ENCODE measurements at places on chromosomes 3 and 15.

DNA sequence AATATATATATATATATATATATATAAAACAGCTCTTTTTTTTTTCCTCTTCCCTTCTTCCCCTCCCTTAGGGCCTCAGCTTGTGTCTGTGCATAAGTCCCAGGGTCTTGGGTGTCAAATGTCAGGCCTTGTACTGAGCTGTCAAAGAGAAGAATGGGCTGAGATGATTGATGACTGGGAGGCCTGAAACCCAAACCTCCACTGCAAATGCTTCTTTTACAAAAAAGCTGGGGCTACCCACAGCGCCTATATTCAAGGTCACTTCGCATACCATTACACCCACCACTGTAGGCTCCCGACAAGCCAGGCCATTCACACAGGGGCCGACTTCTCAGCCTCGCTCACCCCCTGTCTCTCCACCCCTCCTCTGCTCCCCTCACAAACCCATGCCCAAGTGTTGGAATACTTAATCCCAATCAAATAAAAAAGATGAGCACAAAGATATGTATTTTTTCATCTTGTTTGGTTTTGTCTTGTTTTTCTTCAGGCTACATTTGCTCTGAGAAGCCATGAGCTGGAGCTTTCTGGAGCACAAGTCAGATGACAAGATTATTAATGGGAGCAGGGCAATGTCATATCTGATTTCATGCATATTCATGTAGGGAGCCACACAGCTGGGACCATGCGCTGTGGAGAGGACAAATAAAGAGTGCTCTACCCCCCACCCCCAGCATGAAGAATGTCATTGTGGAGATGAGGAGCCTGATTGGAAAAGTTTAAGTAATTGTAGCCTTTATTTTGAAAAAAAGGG is 614.4 kb upstream of the NR2F2 start:
- DNase-seq: no peak

GRCh38 chr3:183357564-183358079 is 70.8 kb downstream of the MCF2L2 start:
- peak; percentile 87 for DNase-seq

DNA sequence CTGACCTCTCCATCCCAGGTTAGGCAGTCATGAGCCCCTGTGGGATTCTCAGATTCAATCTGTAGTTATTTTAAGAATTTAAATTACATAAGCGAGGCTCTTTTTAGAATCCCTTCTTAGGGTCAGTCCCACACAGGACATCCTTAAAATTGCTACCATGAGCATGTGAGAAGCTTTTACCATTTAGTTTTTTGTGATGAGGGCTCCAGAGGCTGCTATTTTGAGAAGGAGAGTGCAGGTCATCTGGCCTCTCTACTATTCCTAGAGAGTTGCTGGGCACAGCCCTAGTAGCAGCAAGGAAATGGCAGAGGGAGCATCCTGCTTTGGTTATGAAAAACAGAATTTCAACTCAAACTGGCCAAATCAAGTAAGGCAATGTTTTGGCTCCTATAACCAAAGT is 13.6 kb upstream of the CADPS start:
- DNase-seq: no peak

GRCh38 chr3:135871311-135871710 is 94.2 kb upstream of the PPP2R3A start:
- no peak for DNase-seq

DNA sequence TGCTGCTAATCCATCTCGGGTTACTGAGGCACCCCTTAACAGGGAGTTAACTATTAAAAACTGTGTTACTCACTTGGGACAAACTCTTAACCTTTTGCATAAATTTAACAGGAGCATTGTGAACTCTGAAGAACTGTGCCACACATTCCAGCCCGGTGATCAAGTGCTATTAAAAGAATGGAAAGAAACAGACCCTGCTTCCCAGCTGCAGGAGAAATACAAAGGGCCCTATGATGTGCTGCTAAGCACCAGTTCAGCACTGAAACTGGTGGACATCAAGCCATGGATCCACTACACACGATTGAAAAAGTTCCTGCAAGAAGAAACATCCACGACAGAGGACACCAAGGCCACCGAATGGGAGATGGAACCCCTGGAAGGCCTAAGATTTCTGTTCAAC is 114.7 kb upstream of the PLCL2 start:
- no peak for DNase-seq

- no peak for DNase-seq
These were observed 120.3 kb downstream of the LRRK1 start for GRCh38 chr15:101039461-101039860.

DNA sequence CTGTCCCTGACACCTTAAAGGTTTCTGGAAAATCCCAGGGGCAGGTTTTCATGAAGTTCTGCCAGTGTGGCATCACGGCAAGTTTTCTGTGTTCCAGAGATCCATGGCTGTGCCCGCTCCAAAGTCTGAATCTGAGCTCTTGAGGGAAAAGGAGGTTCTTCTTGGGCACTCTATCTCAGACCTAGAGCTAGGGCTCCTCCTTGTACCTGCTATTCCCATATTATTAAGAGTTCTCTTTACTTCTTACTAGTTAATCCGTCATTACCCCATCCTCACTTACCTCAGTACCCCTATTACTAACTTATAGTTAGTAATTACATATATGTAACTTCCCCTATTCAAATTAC is 5.9 kb upstream of the TRA2B start:
- no peak for DNase-seq

GRCh38 chr3:160454995-160455394 is 5.4 kb upstream of the TRIM59 start:
- DNase-seq: no peak

DNA sequence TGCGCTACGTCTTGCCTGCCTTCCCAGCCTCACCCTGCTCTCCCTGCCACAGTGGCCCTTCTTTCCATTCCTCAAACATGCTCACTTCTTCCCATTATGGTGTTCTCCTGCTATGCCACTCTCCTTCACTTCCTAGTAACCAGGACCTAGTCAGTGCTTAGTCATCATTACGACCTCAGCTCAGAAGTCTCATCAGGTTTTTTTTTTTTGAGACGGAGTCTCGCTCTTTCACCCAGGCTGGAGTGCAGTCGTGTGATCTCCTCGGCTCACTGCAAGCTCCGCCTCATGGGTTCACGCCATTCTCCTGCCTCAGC is 149.5 kb downstream of the GREM1 start:
- DNase-seq: no peak

GRCh38 chr3:130950641-130951040 is 56.8 kb downstream of the ATP2C1 start:
- no peak for DNase-seq

GRCh38 chr3:123547881-123548519 is 36.9 kb downstream of the HACD2 start:
- no peak for DNase-seq

DNA sequence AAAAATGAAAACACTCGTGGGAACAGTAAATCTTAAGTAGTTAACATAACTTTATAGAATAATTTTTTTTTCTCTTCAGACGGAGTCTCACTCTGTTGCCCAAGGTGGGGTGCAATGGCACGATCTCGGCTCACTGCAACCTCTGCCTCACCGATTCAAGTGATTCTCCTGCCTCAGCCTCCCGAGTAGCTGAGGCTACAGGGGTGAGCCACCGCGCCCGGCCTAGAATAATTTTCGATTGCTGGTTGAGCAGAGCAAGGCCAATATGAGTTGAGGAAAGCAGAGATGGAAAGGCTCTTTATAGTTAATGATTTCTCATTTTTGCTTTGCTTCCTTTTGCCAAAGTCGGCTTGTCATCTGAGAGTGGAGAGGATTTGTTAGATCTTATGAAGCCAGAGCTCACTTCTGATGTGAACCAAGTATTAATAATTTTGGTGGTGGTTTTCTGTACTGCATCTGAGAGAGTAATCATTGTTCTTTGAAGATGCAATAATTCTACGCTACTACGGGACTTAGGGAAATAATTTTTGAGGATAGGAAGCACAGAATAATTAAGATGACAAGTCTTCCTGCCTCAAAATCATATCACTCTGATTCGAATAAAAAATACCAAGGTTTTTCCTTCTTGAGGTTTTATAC is 1.6 kb upstream of the GOLM2 start:
- peak; percentile 48 for DNase-seq

- peak; percentile 5 for DNase-seq
These were observed 109.5 kb upstream of the PLXNA1 start for GRCh38 chr3:126873416-126873815.

DNA sequence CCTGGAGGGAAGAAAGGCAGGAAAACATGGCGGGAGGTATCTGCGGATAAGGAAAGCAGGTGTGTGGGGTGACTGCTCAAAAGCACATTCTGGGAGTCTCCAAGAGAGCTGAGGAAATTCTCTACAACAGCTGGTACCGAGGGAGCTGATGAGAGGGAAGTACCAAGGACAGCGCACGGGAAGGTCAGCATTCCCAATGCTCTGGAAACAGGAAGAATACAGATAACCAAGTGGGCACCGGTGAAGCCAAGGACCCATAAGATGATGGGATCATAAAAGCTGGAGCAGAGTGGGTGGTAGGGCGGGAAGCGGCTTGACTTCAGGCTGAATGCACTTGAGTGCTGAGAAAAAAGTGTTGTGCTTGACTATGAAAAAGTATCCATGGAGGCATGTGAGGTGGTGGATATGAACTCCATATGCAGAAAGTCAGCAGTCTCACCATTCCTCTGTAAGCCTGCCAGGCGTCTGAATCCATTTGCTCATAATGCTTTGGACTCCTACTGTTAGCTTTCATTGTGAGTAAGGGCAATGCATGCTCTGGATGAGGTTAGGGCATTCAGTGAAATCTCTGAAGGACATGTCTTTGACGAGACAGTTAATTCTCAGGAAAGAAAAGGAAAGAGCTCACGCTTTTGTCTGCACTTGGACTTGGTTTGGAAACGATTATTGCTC is 215.5 kb downstream of the NR1D2 start:
- no peak for DNase-seq

GRCh38 chr3:170007031-170007663 is 30.6 kb upstream of the GPR160 start:
- peak; percentile 72 for DNase-seq

- no peak for DNase-seq
These were observed 1352.5 kb downstream of the ZPLD1 start for GRCh38 chr3:103787164-103787871.

DNA sequence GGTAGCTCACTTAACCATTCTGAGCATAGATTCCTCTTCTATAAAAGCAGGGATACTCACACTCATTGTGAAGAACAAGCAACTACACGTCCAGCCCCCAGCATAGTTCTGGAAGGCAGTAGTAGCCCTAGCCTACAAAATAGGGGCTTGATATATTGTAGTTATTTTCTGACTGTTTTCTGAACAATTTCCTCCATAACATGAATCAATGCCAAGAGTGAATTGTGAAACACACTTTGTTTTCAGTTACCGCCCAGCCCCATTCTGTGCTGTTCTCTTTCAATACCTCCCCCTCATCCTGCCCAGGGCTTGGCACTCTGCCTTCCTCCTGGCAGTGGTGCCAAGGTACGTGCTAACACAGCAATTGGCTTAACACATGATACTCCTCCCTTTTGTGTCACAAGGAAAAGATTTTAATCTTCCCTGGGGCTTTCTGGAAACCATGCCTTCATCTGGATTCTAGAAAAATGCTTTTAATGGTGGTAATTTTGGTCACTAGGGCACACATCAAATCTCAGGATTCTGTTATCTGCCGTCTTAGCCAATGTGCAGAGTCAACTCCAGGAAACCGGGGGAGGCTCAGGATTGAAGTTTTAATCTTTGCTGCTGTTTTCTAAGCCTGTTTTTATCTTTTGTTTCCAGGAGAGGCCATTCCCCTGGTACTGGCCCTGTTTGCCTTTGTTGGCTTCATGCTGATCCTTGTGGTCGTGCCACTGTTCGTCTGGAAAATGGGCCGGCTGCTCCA is 37.2 kb downstream of the IL20RB start:
- peak; percentile 47 for DNase-seq

DNA sequence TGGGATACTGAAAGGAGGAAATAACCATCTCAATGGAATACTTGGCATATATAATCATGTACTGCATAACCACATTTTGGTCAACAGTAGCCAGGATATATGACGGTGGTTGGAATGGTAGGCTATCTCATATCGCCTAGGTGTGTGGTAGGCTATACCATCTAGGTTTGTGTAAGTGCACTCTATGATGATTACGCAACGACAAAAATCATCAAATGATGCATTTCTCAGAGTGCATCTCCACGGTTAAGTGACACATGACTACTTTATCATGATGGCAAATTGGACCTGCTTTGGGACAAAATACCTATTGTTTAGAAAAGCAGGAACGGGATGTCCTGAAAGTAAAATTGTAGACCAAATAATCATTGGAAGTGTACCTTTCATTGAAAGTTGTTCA is 2.8 kb downstream of the MYZAP start:
- DNase-seq: no peak

DNA sequence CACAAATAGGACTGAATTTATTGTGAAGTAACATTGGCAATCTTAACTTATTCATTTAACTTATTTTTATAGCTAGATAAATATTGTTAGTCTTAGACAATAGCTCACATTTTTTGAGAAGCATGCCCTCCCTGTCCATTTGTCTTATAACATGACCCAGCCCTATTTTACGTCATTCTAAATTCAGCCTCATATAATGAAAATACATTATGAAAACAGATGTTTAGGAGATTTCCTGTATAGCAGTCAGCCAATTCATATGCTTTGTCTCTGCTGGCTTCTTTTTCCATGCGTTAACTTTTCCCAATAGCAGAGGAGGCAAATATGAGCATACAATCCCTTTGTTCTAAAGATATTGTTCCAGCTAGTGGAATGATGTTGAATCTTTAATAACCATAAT is 29.3 kb downstream of the CD200 start:
- no peak for DNase-seq

DNA sequence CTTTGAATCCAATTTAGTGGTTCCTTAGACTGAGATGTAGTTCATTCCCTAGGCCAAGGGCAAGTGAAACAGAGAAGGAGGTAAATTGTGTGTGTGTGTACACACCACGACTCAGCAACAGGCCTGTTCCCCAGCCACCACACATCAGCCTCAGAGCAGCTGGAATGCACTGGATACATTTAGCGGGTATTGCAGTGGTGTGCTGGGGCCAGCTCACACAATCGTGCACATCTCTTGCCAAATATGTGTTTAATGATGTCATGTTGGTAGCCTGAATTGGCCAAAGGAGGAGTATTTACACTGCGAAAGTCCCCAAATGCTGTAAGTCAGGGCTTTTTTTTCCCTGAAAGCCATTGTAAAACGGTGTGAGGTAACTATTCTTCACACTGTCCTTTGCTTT is 82.3 kb downstream of the RBPMS2 start:
- DNase-seq: peak; percentile 25
